Progenitor cell of endocrine pancreas (in vitro differentiated cells): ENCODE measurements at places on chromosomes 16 and 17.

DNA sequence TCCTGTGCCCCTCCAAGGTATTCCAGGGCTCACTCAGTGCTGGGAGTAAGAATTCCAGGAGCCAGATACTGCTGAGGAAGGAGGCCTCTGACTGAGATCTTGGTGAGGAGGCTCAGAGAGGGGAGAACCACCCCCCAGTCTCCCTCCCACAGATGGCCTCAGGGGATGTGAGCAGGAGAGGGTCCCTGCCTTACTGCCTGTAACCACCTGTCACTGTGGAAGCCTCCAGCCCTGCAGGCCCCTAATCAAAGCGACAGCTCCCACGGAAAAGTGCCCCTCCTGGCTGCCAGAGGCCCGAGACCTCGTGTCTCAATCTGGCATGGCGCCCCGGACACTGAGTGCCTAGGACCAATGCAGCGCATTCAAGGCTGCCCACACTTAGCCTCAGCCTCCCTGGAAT is 7.7 kb upstream of the C17orf113 start:
- DNase-seq = no peak

DNA sequence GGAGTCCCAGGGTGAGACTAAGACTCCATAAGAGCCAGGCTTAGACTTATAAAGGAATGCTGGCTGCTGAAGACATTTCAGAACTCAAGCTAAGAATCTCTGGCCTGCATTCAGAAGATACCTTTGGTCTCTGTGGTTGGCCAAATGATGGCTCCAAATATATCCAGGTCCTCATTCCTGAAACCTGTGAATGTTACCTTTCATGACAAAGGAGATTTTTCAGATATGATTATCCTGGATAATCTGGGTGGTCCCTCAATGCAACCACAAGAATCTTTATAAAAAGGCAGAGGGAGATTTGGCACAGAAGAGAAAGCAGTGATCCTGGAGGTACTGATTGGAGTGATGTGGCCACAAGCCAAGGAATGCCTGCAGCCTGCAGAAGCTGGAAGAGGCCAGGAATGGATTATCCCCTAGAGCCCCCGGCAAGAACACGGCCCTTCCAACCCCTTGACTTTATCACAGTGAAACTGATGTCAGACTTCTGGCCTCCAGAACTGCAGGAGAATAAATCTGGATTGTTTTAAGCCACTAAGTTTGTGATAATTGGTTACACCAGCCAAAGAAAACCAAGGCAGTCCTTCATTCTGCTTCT is 253.3 kb downstream of the SLC39A11 start:
- no peak for DNase-seq

GRCh38 chr17:35879773-35880654 is at the start of gene CCL5:
TSS of gene CCL5 (minus strand) at chr17:35880360.
- DNase-seq = no peak

- peak; percentile 37 for DNase-seq
These were observed 644 bp downstream of the NFAT5 start for GRCh38 chr16:69566240-69566980.

DNA sequence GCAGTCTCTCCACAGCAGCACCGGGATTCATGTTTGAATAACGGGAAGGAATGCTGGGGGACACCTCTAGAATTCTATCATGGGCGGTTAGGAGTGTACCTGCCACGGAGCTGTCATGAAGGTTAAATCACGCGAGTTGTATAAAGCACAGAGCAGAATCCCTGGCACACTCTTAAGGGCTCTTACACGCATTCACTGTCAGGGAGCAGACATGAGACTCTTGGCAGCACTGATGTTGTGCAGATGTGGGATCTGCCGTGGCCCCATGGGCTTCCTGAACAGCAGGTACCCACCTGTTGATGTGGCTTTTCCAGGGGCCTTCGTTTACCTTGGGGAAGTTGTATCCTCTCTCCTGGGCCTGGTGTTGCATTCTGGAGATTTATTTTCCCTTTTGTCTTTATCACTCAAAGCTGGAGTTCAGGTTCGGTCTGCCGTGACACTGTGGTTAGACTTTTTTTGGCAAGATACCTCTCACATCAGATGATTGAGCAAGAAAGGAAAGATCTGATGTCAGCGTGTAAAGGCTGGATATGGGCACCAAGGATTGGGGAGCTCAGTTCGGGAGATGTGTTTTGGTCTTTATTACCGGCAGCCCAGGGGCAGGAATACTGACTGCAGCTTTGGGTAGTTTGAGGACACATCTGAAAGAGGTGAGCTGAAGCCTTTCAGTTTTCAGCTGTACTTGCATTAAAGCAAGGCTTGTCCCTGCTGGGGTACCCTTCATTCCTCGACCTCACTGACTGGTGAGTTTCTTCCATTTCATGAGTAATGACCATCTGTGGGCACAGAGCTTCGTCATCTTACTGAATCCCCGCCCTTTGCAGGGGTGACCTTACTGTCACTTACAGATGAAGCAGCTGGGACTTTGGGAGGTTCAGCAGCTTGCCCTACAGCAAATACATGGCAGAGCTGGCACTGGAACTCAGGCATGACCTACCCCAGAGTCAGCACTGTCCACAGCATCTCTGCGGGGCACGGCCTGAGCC is 19.3 kb downstream of the KNOP1 start:
- DNase-seq = no peak

DNA sequence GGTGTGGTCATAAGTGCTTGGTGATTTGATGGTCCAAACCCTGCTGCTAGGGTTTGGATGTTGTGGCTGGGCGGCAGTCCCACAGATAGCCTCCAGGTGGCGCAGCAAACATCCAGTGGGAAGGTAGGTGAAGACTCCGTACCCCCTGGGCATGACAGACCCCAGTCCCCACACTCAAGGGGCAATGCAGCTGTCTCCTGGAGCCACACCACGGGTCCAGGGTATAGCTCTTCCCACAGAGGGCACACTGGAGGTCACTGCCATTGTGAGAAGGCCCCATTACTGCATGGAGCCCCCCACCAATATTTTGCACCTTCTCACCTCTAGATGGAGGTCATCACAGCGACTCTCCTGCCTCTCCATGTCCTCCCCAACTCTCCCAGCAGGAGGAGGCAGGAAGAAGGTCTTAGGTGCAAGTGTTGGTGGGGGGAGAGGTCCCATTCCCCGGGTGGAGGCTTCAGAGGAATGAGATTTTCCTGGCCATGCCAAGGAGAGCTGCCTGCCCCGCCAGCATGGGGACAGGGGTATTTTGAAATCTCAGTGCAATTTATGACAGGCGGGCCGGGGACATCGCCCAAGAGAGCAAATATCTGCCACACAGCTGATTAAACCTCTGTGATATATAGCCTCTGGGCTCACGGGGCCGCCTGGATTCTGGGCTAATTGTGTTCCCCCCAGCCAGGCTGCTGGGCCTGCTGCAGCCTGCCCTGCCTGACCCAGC is 17.1 kb upstream of the C17orf113 start:
- DNase-seq = peak; percentile 68

DNA sequence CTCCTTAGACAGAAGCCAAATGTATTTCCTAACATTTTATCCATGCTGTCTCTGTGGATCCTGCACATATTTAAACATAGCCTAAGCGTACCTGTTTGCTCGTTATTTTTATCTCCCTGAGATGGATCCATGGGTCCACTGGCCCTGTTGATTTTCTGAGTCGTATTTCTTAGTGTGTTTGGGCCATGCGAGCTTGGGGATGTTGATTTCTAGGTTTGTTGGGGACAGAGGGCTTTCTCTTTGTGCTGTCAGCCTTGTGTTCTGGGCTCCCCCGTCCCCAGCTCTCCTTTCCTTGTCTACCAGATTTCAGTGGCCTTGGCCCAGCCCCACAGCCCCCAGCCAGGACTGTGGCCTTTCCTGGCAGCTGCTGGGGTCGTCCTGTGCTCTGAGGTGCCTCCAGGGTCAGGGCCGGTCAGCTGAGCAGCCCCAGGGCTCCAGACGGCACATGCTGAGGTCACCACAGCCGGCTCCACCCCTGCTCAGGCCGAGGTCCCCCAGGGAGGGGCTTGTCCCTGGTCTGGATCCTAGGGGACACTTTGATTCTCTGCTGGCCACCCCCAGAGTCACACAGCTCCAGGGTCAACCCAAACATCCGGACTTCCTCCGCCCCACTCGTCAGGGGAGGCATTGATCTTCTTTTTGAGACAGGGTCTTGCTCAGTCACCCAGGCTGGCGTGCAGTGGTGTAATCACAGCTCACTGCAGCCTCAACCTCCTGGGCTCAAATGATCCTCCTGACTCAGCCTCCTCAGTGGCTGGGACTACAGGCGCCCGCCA is 4.4 kb downstream of the SSTR5 start:
- DNase-seq = no peak

GRCh38 chr16:81921085-81921814 is 90.0 kb downstream of the SDR42E1 start:
- no peak for DNase-seq
